Urinary bladder (tissue), 4 donors: ENCODE measurements at places on chromosomes 16 and 17. TPM values are rescaled to one million over a fixed set of nuclear protein-coding genes. Genes with fewer than 3 reads are reported as not detected.

The SSTR5 gene
- total RNA-seq: 0.32 TPM

The MYO15A gene
- 1.2 TPM for total RNA-seq

The KRTAP2-3 gene
- not detected for total RNA-seq

The SOST gene
- total RNA-seq: 0.21 TPM

The C17orf78 gene
- not detected for total RNA-seq

The ZNF469 gene
- 9.5 TPM for total RNA-seq

The CPNE7 gene
- not detected for total RNA-seq

The ZSCAN32 gene
- total RNA-seq: 7.9 TPM

The OR1F1 gene
- total RNA-seq: not detected

The NDE1 gene
- 39.1 TPM for total RNA-seq

The KIF19 gene
- total RNA-seq: 0.32 TPM

The C16orf92 gene
- not detected for total RNA-seq

The B4GALNT2 gene
- not detected for total RNA-seq

The PLA2G10 gene
- total RNA-seq: 0.32 TPM

The SULT1A2 gene
- total RNA-seq: 0.21 TPM

The HSD11B2 gene
- 6.9 TPM for total RNA-seq

The ARL2BP gene
- 84.5 TPM for total RNA-seq

The KIF2B gene
- total RNA-seq: not detected

The CRISPLD2 gene
- total RNA-seq: 69.1 TPM

The RSKR gene
- 13.0 TPM for total RNA-seq

The KCNJ18 gene
- total RNA-seq: not detected

The HOXB2 gene
- total RNA-seq: 3.1 TPM

The TMC8 gene
- 2.7 TPM for total RNA-seq

The PLD6 gene
- 2.8 TPM for total RNA-seq

The RAB34 gene
- 63.7 TPM for total RNA-seq

The TEKT3 gene
- 1.1 TPM for total RNA-seq

The SEPTIN12 gene
- not detected for total RNA-seq

The NPIPB6 gene
- total RNA-seq: 4.1 TPM

The WFDC1 gene
- 44.6 TPM for total RNA-seq

The ZFP3 gene
- total RNA-seq: 9.2 TPM

The TMIGD1 gene
- not detected for total RNA-seq

The OR3A2 gene
- 0.42 TPM for total RNA-seq

The TBC1D3I gene
- total RNA-seq: not detected

The ZNF821 gene
- total RNA-seq: 5.8 TPM

The SMIM36 gene
- total RNA-seq: not detected

The C16orf54 gene
- total RNA-seq: 2.5 TPM

The TP53TG3C gene
- not detected for total RNA-seq
